ENCODE measurements at places on chromosomes 5 and 9. TPM values are rescaled to one million over a fixed set of nuclear protein-coding genes. Genes with fewer than 3 reads are reported as not detected.

Gene MAMDC2
- total RNA-seq, result not detected

Gene ACSL6
- 40.0 TPM for total RNA-seq

Gene PALM2AKAP2
- total RNA-seq, result not detected

Gene IL5
- total RNA-seq, result not detected

Gene GRXCR2
- not detected for total RNA-seq

Gene UBQLN1
- total RNA-seq, result 112 TPM

Gene AK8
- total RNA-seq, result not detected

Gene SNCAIP
- not detected for total RNA-seq

Gene CD72
- total RNA-seq, result 7.8 TPM

GRCh38 chr5:58018016-58018415, 441.9 kb downstream of the PLK2 start:
- no peak for DNase-seq

GRCh38 chr5:16780325-16780724, 155.8 kb downstream of the MYO10 start:
- no peak for DNase-seq

- DNase-seq, result no peak
Observed at GRCh38 chr5:79030663-79031484, 38.6 kb downstream of the DMGDH start.

DNA sequence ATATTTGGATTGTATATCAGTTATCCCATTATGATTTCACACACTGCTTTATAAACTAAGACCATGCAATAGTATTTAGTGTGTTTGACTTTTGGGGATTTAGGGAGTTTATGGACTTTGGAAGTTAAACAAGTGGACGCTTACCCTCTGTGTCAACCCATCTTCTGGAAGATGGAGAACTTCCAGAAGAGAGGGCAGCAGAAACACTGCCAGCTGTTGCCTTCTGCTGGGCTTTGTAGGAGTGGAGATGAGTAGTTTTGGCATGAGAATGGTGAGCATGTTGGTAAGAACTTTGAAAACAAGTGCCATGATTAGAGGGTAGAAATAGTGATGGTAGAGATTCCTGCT, 2.2 kb downstream of the DNAJC25 start:
- no peak for DNase-seq

DNA sequence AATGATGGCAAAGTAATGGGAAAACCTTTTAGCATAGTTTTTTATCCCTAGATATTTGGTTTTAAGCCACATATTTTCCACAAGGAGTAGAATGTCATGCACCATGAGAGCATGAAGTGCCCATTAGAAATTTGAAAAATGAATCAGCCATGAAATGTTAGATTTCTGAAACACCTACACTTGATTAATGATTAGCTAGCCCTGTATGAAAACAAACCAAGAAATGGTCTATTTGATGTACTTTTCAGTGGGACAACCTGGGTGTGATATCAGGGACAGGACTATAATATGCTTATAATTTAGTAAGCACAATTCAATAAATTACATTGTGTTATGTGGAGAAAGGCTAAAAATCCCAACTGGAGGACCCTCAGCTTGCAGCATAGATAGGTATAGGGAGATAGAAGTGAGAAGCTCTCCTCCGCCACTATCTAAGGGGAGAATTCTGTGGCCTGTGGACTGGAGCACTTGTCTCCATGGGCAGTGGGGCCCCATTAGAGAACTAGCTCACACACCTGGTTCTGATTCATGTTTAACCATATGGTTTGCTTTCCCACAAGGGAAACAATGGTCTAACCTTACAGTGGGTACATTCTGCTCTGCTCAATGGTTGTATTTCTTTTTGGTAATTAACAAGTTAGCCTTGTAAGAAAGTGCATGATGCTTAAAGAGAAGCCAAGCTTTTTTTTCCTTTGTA, 35.2 kb downstream of the NUP214 start:
- no peak for DNase-seq

DNA sequence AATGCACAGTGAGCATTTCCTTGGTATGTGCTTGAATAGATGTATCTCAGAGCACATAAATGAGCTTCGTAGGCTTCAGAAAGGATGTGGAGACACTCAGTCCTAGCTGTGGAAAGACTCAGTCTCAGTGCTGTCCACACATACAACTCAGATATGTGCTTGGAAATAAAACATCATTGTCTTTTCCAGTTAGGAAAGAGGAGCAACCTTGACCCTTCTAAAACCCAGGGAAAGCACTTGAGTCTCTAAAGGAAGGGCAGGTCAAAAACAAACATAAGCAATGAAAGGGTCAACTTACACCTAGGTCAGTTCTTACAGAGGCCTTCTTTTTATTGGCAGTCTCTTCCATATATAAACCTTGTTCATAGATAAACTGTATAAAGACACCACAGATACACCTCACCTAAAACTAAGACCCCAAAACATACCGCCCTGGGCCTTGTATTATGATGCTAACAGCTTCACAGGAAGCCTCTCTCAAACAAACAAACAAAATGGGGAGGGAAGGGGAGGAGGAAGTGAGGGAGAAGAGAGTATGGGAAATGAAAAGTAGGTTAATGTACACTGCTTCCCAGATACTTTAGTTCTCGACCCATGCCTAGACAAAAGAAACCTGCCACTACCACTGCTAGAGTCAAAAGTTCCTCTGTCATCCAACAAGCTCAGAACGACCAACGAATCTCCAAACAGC, 114.4 kb downstream of the UBAP2 start:
- no peak for DNase-seq

- DNase-seq, result no peak
Observed at GRCh38 chr5:9034649-9035048, 511.2 kb downstream of the SEMA5A start.

- no peak for DNase-seq
Observed at GRCh38 chr5:141683596-141684141, 1.6 kb upstream of the ARAP3 start.

GRCh38 chr9:89811356-89811755, 206.5 kb downstream of the GADD45G start:
- no peak for DNase-seq

GRCh38 chr5:158942217-158942616, 157.5 kb downstream of the EBF1 start:
- no peak for DNase-seq

DNA sequence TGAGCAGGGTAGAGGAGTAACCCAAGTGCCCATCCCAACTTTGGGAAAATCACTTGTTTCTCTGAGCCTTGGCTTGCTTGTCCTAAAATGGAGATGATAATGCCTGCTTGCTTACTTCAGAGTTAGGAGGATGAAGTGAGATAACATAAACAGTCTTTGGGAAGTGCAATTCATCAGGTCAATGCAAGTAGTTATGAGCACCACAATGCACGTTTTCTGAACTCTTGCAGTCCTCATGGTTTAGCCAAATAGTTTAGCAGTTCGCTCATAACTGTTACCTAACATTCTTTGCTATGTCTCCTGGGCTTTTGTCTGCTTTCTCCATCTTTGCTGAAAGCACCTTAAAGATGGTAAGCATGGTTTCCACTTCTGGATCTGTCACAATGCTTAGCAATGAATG, 270.0 kb downstream of the ADAMTSL1 start:
- DNase-seq, result no peak

- DNase-seq, result no peak
Observed at GRCh38 chr9:37897665-37898064, 6.3 kb downstream of the SLC25A51 start.

GRCh38 chr9:94872083-94872833, 145.8 kb downstream of the AOPEP start:
- no peak for DNase-seq

GRCh38 chr5:36768450-36768849, 108.1 kb upstream of the NIPBL start:
- no peak for DNase-seq

DNA sequence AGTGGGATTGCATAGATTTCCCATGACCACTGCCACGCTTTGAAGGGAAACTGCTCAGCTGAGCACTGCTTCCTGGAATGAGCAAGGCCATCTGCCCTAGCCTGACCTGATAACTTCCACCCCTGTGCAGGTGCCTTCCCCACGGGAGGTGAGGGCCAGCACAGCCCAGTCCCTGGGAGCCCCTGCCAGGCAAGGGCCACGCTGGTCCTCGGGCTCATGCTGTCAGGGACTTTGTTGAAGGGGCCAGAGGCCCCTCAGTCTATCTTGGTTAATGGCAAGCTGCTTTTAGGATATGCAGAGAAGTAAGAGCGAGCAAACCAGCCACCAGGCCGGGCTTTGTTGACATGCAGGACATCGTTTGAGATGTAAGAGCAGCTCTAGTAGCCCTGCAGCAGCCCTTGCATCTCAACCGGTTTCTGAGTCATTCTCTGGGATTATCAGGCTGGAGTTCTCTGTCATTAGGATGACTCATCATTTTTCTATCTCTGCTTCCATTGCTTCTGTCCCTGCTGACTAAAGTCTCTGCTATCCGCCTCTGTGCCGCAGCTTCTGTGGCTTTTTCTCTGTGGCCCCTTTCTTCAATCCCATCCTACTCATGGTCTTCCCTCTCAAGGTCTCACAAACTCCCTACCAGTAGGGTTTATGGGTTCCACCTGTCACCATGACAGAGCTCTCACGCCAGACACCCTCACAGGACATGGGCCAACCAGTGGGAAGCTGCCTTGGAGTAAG, 30.6 kb upstream of the IQGAP2 start:
- no peak for DNase-seq

DNA sequence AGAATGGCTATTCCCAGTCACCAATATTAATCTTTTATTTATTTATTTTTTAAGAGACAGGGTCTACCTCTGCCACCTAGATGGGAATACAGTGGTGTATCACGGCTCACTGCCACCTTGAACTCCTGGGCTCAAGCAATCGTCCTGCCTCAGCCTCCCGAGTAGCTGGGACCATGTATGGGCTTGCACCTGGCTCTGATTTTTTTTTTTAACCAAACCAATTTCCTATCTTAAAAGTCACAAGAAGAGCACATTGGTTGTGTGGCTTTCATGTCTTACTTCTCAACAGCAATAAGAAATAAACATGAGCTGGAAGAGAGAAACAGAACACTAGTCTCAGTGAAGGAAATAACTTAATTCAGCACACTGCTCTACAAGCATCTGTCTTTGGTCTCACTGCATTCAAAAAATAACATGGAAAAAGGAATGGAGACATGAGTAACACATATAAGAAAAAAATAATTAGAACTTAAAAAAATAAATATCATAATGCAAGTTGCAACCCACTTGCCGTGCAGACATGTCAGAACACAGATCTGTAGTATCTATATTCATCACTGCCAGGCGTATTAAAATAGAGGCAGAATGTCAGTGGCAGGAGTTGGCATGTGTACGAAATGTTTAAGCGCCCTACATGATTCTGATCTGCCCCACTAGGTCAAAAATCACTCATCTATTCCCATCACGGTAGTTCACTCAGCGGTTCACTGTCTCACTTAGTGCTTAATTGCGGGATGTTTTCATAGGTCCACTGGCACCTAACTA, 66.4 kb downstream of the EFNA5 start:
- DNase-seq, result no peak

- no peak for DNase-seq
Observed at GRCh38 chr9:135088979-135089847, 1.7 kb downstream of the OLFM1 start.

DNA sequence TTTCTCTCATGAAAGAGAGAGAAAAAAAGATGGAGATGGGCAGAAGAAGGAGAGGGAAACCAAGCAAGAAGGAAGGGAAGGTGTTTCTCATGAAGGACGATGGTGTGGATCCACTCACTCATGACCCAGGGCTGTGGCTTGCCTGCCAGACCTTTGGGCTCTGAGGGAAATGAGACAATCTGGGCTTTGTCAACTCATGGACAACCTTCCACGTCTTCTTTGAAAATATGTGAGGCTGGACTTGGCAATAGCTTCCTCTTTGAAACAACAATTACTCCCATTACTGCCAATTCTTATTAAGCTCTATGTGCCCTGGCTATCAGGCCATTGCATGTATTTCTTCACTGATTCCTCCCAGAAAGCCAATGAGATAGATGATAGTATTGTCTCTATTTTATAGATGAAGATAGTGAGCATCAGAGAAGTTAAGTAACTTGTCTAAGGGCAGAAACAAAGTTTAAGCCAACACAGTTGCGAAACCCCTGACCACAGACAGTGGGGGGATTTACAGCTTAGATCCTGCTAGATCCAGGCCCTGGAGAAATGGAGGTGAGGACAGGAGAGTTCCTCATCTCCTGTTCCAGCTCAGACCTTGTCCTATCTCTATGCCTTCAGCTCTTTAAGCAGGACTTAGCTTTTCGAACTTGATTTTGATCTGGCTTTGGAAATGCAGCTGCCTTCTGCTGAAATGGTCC, 132.4 kb downstream of the GCNT1 start:
- no peak for DNase-seq

DNA sequence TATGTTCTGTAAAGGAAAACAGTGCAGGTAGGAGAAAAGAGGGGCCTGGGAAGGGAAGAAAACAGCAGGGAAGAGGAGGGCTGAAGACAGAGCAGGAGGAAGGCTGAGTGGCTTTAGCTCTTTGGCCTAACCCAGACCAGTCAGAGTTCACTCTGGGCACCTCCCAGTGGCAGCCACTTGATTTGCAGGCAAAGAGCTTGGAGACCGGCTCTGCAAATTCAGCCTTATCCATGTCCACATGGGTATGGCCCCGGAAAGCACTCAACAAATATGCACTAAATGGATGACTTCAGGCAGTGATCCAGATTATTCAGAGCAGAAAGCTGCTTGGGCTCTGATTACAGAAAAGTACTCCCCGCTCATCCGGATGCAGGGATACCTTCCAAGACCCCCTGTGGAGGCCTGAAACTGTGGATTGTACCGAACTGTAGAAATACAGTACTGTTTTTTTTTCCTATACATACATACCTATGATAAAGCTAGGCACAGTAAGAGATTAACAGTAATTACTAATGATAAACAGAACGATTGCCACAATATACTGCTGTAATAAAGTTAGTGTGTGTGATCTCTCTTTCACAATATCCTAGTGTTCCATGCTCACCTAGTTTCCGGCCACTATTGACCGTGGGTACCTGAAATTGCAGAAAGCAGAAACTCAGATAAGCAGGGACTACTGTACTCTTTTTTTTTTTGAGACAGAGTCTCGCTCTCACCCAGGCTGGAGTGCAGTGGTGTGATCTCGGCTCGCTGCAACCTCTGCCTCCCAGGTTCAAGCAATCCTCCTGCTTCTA, 4.6 kb upstream of the RNU6ATAC start:
- no peak for DNase-seq

DNA sequence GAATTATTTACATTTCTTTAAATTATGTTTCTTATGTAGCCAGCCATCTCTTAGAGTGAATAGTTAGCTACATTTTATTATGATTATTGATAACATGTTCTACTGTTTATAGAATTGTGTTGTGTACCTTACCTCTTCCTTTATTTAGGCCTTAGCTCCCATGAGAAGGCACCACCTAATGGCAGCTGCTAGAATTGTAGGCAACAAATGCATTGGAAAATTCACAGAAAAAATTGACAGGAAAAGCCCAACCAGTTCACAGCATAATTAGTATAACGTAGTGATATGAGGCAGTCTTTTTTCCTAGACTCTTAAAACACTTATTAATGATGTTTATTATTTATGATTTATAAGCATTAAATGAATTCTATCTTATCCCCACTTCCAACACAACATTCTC, 175.8 kb downstream of the WDR70 start:
- no peak for DNase-seq

Measured in naive thymus-derived CD8-positive, alpha-beta T cell (primary cell).